ENCODE measurements at places on chromosomes 5 and 9.

DNA sequence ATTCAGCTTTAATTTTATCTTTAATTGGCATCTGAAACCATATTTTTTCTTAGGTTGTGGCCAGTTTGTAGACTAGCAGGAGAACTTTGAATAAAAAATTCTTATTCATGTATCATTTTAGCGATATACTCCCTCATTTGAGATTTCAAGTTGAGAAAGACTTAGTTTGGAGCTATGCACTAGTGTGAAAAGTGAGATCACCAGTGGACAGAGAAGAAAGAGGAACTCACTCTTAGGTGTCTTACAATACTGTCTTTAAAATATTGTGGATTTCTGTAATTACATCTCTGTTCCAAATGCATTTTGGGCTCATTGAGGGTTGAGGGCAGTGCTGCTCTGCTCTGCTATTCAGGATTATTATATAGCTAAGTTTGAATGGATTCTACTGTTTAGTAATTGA lies 54.7 kb downstream of the NAA35 start:
- DNase-seq: no peak

DNA sequence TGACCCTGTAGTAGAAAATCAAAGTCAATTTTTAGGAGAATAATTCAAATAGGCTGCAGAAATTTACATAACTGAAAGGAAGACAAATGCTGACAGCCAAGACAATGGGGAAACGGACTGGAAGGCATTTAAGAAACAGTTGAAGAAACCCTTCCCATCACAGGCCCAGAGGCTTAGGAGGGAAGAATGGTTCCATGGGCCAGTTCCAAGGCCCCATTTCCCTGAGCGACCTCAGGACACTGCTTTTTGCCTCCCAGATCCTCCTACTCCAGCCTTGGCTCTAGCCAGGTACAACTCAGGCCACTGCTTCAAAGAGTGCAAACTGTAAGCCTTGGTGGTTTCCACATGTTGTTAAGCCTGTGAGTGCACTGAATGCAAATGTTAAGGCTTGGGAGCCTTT lies 184.1 kb upstream of the SGCD start:
- no peak for DNase-seq

- no peak for DNase-seq
Measured at GRCh38 chr9:131658377-131659129, 81.3 kb downstream of the RAPGEF1 start.

GRCh38 chr5:79021753-79022152 lies 36.6 kb upstream of the ARSB start:
- no peak for DNase-seq

- DNase-seq: no peak
Measured at GRCh38 chr5:87361536-87362213, 51.1 kb downstream of the CCNH start.
